ENCODE measurements at places on chromosomes 4 and X.

- DNase-seq, result no peak
Observed at GRCh38 chrX:115393271-115393670, 103.8 kb downstream of the LUZP4 start.

DNA sequence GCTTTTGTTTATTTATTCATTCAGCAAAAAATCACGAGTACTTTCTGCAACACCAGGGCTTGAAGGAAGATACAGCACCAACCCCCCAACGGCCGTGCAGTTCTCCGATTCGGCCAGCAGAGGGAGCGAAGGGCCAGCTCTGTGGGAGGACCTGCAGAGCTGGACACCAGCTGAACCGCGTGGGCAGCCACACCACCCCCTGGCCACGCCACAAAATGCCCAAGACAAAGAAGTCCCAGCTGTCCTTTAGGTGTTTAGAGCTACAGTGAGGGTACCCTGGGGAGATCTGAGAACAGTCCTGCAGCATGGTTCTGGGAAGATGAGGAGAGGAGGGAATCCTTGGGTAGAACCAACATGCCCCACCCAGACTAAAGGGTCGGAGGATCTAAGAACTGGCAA lies 83.1 kb downstream of the RELL1 start:
- DNase-seq, result peak; percentile 51

GRCh38 chr4:125781651-125782050 lies 466.9 kb downstream of the FAT4 start:
- no peak for DNase-seq

DNA sequence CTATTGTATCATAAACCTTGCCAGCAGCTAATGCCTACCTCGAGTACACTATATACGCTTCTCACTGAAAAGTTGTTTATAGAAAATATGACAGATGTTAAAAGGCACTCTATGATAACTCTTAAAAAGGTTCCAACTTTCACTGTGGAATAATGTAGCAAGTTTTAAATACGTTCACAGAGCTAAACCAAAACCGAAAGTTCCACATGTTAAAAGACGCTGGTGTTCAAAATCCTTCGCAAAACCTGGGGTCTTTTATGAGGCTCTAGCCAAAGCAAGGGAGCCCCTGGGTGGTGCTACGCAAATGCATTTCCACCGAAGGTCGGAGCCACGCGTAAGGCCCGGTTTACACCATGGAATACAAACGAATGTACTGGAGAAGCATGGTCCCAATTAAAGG lies 103.7 kb upstream of the TENM3 start:
- no peak for DNase-seq

DNA sequence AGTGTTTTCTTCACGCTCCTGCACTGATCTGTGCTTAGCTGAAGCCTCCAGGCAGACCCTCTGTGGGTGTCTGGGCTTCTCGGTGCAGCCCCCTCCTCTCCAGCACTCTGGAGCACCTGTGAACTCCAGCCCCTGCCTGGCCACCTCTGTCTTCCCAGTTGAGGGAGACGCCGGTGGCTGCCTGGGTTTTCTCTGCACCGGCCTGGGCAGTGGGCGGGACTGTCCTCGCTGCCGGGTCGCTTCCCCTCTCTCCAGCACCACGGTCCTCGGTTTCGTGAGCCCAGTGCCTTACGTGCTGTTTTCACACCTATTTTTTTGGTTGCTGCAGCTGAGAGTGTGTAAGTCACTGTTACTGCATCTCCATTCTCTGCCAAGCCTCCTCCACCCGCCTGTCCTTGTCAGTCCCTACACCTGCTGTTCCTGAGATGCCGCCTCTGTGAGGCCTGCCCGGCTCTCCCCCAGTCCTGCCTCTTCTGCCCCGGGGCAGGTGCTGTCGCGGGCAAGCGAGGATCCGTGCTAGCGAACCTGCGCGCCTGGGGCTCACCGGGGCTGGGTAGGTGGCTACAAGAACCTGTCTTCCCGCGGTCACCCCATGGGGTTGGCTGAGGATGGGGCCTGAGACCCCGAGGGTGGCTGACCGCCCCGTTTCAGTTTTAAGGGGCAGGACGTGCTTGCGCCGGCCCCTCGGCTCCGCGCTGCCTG lies 2.4 kb upstream of the FGFRL1 start:
- no peak for DNase-seq

DNA sequence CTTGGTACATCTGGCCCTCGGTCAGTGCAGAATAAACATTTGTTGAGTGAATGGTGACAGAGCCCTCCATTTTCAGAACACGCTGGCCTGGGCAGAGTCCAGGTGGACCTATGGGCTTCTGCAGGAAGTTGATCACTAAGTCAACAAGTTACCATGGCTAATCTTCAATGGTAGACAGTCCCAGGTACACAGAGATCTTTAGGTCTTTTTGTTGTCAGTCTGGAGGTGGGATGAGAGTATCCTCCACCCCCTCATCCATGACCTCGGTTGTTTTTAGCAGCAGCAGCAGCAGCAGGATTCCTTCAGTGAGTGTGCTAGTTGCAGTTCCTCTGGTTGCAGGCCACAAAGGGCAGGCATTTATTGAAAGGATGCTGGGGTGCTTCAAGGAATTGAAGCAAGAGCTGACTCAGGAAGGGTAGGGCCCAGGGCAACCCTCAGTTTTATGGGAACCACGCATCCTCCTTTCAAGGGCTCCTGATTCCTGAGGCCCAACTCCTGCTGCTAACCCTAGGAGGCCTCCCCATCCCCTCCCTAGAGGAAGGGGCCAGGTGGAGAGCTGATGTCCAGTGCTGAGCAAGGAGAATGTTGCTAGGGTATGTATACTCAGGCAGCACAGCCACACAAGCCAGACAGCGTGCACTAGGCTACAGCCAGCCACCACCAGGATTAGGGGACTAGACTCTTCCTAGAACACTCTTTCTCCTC lies 1.7 kb upstream of the USP27X start:
- DNase-seq, result no peak

DNA sequence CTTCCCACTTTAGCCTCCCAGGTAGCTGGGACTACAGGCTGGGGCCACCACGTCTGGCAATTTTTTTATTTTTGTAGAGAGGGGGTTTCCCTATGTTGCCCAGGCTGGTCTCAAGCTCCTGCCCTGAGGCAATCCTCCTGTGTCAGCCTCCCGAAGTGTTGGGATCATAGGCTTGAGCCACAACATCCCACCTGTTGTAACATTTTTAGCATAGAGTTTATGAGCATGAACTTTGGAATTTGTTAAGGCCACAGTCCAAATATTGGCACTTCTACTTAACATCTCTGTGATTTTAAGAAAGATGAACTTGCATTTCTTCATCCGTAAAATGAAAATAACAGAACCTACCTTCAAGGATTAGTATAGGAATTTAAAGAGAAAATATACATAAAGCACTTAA lies 445.6 kb downstream of the IQCM start:
- no peak for DNase-seq

DNA sequence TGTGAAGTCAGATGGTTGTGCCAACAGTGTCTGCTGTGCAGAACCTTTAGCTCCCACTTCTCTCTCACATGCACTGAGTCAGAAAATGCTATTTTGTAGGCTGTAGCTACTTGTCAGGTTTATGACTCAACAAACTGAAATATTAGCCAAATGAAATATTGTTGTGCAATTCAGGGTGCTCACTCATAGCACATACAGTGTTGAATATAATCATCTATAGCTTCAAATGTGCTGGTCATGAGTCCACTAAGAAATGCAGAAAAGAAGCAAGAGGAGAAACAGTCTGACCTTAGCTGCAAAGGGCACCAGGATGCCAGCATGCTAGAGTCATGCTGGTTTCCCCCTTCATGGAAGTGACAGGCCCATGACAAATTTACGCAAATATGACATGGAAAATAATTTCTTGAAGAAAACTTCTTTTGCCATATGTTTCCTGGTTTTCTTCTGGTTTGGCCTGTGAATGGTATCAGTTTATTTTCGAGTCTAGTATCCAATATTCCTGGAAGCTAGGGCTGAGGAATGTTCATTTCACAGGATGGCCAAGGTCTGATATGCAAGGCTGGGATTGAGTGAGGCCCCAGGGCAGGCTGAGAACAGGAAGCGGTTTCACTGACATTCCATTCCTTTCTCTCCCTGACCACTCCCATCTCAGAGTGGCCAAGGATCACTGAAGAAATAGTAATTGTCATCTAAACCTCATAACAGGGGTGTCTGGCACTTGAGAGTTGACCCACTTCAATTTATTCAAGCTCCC lies 10.3 kb upstream of the CXCL2 start:
- DNase-seq, result no peak

DNA sequence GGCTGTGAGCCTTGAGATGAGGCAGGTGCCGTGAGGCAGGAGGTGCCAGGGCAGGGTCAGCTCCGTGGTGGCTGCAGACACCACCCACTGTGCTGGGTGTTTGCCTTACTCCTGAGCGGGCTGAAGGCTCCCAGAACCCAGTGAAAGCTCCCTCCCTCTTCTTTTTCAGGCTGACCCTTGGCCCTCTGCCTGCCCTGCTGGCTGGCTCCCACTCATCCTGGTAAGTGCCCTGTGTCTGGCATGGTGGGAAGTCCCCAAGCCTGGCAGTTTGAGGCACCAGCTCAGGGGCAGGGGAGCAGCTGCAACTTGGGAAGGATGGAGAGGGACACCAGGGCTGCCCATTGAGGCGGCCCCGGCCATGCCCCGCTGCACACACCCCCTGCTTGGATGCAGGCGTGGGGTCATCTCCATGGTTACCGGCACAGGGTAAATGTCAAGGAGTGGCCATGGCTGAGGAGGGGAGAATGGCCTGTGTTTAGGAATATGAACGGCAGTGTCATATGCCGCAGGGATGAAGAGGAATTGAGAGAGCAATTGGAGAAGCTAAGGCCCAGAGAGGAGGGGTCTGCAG lies 16.8 kb downstream of the SH3BP2 start:
- DNase-seq, result no peak

- DNase-seq, result no peak
Observed at GRCh38 chr4:141995056-141995455, 358.7 kb downstream of the IL15 start.

GRCh38 chr4:26829018-26829417 lies 31.6 kb upstream of the STIM2 start:
- no peak for DNase-seq

GRCh38 chr4:108850219-108850649 lies 87.4 kb upstream of the ETNPPL start:
- DNase-seq, result no peak

- DNase-seq, result no peak
Observed at GRCh38 chrX:48890934-48891401, 6.6 kb downstream of the TIMM17B start.

- DNase-seq, result no peak
Observed at GRCh38 chr4:14856062-14856933, 146.0 kb upstream of the CPEB2 start.

DNA sequence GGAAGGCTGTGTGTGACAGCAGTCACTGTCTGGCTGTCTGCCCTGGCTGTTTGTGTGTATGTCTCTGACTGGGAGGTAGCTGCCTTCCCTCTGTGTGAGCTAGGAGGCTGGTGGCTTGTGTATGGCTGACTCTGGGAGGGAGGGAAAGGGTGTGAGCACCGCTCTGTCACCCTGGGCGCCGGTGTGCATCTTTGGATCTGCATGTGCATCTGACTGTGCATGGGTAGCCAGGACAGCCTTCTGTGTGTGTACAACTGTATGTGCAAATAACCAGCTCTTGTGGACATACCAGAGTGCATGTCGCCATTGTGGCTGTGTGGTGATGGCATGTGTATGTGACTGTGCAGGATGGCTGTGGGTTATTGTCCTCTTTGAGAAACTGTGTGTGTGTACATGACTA lies 7.4 kb upstream of the ERAS start:
- DNase-seq, result no peak

DNA sequence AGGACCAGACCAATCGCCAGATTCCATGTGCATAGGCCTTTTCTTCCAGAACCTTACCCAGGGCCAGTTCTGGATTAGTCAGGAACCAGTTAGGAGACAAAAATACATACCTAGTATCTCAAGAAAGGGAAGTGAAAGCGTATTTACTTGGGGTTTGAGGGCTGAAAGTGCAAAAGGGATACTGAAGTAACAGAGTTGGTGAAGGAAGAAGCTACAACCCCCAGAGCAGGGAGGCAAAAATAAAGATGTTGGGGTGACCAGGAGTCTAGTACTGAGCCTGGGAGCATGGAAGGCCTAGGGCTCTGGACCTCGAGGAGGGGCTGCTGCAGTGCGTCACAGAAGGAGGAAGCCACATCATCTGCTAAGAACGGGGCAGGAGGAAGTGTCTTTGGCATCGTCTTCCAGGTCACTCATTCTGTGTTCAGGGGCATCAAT lies 38.3 kb downstream of the TKTL1 start:
- no peak for DNase-seq

- DNase-seq, result no peak
Observed at GRCh38 chr4:178198691-178199090, 756.5 kb upstream of the AGA start.

- no peak for DNase-seq
Observed at GRCh38 chr4:39770471-39770870, 72.5 kb downstream of the UBE2K start.

DNA sequence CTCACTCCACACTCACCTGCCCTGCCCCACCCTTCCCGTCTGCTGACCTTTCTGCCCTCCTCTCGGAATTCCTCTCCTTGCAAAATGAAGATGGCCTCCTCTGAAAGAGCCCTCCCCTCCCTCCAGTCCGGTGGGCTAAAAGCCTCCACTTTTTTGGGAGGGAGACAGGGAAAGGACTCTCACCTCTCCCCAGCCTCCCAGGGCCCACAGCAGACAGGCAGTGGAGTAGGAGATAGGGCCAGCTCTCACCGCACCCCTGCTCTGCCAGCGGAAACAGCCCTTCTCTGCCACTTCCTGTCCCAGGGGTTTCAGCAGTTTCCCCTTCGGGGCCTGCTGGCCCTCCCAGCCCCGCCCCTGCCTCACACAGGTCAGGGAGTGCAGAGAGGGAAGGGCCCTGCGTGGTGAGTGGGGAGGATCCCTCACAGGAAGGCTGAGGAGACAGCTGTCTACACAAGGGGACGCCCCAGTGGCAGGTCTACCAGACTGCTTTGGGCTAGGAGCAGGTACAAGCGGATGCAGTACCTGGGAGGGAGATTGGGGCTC lies 18.2 kb downstream of the ELF4 start:
- DNase-seq, result peak; percentile 67

DNA sequence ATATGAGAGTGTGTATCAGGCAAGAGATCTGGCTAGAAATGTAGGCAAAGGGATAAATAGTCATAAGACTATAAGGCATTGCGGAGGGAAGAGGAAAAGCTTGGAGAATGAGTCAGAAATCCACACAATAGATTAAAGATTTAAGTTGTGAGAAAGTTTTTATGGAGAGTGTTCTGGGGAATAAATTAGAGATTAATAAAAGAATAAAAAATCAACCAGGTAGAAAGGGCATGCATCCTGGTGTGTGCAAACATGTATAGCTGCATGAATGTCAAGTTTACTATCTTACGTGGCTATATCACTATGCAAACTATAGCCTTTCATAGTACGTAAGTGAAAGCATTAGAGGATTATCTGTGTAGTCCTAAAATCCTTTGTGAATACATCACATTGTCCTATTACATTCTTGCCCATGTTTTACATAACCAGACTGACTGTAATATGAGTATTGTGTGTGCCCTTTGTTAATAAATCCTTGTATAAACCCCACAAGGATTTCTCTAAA lies 36.9 kb downstream of the SNCA start:
- no peak for DNase-seq
